ENCODE measurements at places on chromosomes 3 and 15. TPM values are rescaled to one million over a fixed set of nuclear protein-coding genes. Genes with fewer than 3 reads are reported as not detected.

Gene ANKRD63
- not detected for total RNA-seq

- no peaks in the 10 kb centered on the region for H3K4me1 ChIP-seq
- no peak for DNase-seq
- H3K36me3 ChIP-seq = no peaks in the 10 kb centered on the region
- no peak overlapping the region for H3K27ac ChIP-seq
Measured at GRCh38 chr15:99151156-99151555, 46.3 kb downstream of the SYNM start.

DNA sequence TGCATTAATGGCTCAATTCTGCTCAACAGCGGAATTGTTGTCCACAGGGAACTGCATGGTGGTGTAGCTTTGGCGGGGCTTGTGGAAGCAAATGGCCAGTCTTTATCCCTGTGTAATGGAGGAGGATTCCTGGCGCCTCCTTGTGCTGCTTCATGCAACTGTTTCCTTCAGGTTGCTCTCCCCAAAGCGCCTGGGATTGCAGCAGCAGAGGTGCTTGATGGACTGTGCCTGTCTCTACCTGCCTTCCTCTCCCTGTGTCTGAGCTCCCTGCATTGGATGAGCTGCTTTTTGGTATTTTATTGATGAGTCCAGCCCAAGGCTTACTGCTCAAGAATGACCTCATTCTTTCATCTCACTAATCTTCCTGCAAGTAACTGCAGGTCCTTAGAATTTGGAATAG is 72.9 kb upstream of the NDN start:
- no peak for DNase-seq
- no peaks in the 10 kb centered on the region for H3K36me3 ChIP-seq
- H3K4me3 ChIP-seq = no peak overlapping the region
- no peak overlapping the region for H3K27ac ChIP-seq
- H3K27me3 ChIP-seq = no peaks in the 10 kb centered on the region

DNA sequence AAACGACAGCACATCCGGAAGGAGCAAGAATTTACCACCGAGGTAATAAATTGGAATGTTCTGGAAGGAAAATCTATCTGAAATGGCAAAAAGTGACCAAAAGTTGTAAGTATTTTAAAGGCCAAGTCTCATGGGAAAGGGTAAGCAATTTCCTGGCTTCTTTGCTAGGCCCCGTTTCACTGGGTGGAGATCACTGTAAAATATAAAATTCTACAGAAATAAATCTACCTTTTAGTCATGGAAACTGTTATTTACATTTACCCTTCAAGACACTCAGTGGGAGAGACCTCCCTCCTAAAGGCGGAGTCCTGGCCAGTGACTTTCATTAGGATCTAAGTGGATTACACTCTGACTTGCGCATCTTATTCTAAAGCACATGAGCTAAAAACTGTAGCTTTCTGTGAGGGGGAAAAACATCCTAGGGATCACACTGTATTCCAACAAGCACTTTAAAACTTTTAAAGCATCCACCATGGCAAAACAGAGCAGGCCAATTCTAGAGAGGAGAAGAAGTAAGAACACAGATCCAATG is 28.8 kb downstream of the LYZL4 start:
- no peak for DNase-seq
- no peaks in the 10 kb centered on the region for H3K27me3 ChIP-seq
- no peak overlapping the region for H3K4me3 ChIP-seq
- no peaks in the 10 kb centered on the region for H3K36me3 ChIP-seq

Gene SMCO1
- not detected for total RNA-seq

DNA sequence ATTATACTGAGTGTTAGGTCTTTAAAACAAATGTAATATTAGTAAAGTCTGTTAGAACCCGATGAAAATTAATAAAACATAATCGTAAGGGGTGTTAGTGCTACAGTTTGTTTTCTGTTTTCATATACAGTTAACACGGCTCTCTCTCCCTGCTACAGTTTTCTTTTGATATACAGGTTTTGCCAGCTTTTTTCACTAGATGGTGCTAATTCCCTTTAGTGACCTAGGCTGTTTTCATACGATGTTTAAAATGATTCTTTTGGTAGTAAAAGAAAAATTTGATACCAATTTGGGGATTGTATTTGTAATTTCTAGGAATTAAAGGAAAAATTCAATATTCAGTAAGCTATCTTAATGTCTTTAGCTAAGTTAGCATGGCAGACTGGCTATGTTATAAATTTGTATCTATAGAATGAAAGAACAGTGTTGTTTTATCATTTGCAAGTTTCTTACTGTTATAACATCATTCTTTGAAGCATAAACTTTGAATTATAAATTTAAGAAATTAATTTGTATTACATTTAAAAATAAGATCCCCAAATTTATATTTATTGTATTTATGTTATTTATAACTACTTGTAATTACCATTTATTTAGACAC is 11.5 kb downstream of the APH1B start:
- no peak overlapping the region for H3K4me3 ChIP-seq
- peak; percentile 23 for DNase-seq
- no peaks in the 10 kb centered on the region for H3K4me1 ChIP-seq
- H3K27ac ChIP-seq = no peak overlapping the region

Gene TJP1
- not detected for total RNA-seq

DNA sequence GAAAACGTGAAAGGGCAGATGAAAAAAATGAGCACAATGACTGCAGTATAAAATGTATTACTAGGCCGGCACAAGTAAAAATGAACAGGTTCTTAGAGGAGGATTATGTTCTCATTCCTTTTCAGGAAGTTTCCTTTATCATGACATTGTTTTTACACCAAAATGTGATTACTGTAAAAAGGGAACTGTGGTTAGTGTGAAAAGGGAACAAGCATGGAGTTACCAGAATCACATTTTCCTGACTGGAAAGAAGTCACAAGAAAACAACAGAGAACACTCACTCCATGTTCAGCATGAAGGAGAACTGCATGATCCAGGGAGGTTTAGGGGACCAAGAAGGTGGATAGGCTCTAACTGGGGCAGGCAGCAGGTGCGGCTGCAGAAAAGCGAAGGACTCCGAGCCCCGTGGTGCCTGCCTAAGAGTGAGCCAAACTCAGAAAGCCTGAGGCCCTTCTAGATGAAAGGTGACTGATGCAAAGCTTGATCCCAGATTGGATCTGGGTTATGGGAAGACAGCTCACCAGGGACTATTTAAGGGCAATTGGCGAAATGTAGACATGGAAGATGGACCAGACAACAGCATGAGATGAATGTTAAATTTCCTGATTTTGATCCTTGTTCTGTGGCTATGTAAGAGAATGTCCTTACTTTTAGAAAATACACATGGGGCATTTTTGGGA is 77.3 kb downstream of the CCR1 start:
- H3K27ac ChIP-seq = no peak overlapping the region
- no peak overlapping the region for H3K4me3 ChIP-seq
- H3K36me3 ChIP-seq = no peaks in the 10 kb centered on the region
- no peaks in the 10 kb centered on the region for H3K27me3 ChIP-seq
- peaks cover 13% of the 10 kb centered on the region for H3K4me1 ChIP-seq

Gene PRTG
- not detected for total RNA-seq

GRCh38 chr3:175885231-175885766 is 1026.2 kb downstream of the NAALADL2 start:
- no peaks in the 10 kb centered on the region for H3K4me1 ChIP-seq
- DNase-seq = no peak
- no peaks in the 10 kb centered on the region for H3K36me3 ChIP-seq
- no peak overlapping the region for H3K4me3 ChIP-seq
- H3K27me3 ChIP-seq = no peaks in the 10 kb centered on the region

- H3K36me3 ChIP-seq = no peaks in the 10 kb centered on the region
- H3K4me3 ChIP-seq = peak overlapping the region; percentile 24
- H3K27me3 ChIP-seq = no peaks in the 10 kb centered on the region
Measured at GRCh38 chr3:187935623-187936156, 190.4 kb upstream of the BCL6 start.

Gene GOLGA6L7
- not detected for total RNA-seq

Gene UBA7
- total RNA-seq = 57.8 TPM

Gene PDZRN3
- total RNA-seq = not detected

Gene GXYLT2
- total RNA-seq = not detected

Gene ATP8B4
- 8.9 TPM for total RNA-seq

Gene AP3B2
- 0.61 TPM for total RNA-seq

- peaks cover 12% of the 10 kb centered on the region for H3K36me3 ChIP-seq
- H3K27me3 ChIP-seq = no peaks in the 10 kb centered on the region
- H3K4me3 ChIP-seq = no peak overlapping the region
- H3K27ac ChIP-seq = no peak overlapping the region
- no peak for DNase-seq
Measured at GRCh38 chr15:71883447-71883846, 73.1 kb downstream of the NR2E3 start.

Data from CD8-positive, alpha-beta memory T cell (primary cell).